ENCODE measurements at places on chromosomes 2 and 18. TPM values are rescaled to one million over a fixed set of nuclear protein-coding genes. Genes with fewer than 3 reads are reported as not detected.
A peak's percentile ranks its signal among the peaks of the same experiment; 100 is the strongest.

GRCh38 chr2:8290771-8291352 lies 391.0 kb upstream of the ID2 start:
- H3K4me3 ChIP-seq, result no peak overlapping the region
- no peaks in the 10 kb centered on the region for H3K27me3 ChIP-seq
- H3K4me1 ChIP-seq, result no peaks in the 10 kb centered on the region
- no peak for DNase-seq
- no peaks in the 10 kb centered on the region for H3K36me3 ChIP-seq

DNA sequence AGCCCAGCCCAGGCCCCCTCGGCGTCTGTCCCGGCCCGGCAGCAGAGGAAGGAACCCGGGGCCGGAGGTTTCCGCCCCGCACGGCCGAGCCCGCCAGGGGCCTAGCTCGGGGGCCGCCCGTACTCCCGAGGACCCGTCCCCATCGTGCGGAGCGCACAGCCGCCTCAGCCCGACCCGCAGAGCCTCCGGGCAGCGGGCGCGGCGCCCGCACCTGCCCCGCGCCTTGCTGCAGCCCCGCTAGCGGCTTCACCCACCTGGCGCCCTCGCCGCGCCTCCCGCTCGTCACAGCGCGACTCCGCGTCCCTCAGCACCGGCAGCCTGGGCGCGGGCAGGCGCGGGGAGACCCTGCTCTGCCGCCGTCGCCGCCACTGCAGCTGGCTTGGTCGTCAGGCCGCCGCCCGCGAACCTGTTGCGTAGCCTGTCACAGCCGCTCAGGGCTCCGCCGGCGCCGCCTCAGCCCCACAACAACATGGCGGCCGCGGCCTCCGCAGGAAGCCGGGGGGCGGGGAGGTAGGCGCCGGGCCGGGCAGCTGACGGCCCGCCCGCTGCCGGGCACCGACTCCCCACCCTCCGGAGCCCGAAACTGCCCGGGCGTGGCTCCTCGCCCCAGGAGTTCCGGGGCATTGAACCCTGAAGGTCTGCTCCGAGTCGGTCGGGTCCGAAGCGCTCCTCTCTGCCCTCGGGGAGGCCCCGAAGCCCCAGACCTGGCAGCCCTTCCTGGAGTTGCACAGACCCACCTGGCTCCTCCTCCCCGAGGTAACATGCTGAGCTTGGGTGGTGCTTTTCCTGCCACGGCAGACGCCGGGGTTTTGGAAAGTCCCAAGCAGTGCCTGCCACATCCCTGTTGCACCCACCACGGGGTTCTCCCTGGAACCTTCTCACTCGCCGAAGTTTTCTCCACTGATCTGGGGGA lies at the start of gene ITSN2:
Gene ITSN2, minus strand, starts transcription at position 487 of the 913 bp plus-strand sequence. CDS start 32,454 bp downstream, outside the sequence.
- H3K27ac ChIP-seq, result peak within 1 kb of the TSS; percentile 59
- peak within 1 kb of the TSS; percentile 84 for H3K4me3 ChIP-seq
- H3K4me1 ChIP-seq, result peaks cover 7% of the 10 kb centered on the region
- no peaks in the 10 kb centered on the region for H3K27me3 ChIP-seq
- peak; percentile 37 for DNase-seq

DNA sequence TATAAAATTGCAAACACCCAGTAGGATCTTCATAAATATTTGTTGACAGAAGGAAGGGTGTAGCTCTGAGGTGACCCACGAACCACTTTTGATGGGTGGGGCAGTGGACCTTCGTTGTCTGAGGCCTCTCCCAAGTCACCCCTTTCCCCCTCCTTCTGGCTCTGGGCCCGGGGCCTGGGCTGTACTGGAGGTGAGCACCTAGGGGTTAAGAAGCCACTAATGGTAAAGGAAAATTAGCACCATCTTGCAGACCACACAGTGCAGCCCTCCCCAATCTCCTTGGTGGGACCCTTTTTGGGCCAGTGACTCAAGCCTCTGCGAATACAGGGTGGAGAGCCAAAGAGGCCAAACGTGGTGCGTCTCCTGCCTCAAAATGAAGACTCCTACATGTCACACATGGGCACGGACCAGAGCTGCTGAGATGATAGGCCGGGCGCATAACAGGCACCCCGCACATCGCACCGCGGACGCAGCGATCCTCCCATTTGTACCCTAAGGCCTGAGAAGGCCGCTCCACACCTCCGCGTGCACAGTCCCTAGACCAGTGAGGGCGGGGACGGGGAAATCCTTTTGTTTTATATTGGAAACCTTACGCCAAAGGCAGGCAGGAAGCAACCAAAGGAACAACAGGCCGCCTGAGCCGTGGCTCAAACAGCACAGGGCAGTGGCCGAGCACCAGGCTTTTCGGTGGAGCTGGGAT lies 31.9 kb upstream of the ATP6V1B1 start:
- DNase-seq, result no peak
- no peak overlapping the region for H3K27ac ChIP-seq
- H3K27me3 ChIP-seq, result peaks cover 59% of the 10 kb centered on the region
- peaks cover 14% of the 10 kb centered on the region for H3K4me1 ChIP-seq
- H3K4me3 ChIP-seq, result no peak overlapping the region

- peaks cover 11% of the 10 kb centered on the region for H3K4me1 ChIP-seq
- H3K27me3 ChIP-seq, result no peaks in the 10 kb centered on the region
- DNase-seq, result peak; percentile 63
- H3K4me3 ChIP-seq, result no peak overlapping the region
These were observed 30.6 kb upstream of the RND3 start for GRCh38 chr2:150517951-150518680.

DNA sequence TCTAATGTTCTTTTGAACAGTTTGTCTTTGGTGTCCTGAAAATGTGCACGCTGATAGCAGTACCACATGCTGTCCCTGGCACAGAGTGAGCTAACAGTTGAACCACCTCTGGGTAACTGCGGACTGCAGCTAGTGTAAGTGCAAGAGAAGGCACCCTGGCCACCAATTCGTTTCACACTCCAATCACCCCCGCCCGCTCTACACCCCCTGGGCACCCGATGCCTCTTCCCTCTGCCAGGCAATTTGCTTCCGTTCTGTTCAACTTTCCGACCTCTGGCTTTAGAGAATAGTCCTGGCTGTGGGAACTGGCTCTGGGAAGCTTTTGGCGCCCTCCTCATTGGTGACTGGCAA lies 1.4 kb downstream of the DOCK10 start:
- H3K4me3 ChIP-seq, result peak overlapping the region; percentile 73
- H3K4me1 ChIP-seq, result peaks cover 9% of the 10 kb centered on the region
- no peaks in the 10 kb centered on the region for H3K36me3 ChIP-seq

- no peak overlapping the region for H3K4me3 ChIP-seq
- no peaks in the 10 kb centered on the region for H3K36me3 ChIP-seq
- no peak for DNase-seq
- no peak overlapping the region for H3K27ac ChIP-seq
These were observed 174.0 kb upstream of the MYCN start for GRCh38 chr2:15766303-15766861.

DNA sequence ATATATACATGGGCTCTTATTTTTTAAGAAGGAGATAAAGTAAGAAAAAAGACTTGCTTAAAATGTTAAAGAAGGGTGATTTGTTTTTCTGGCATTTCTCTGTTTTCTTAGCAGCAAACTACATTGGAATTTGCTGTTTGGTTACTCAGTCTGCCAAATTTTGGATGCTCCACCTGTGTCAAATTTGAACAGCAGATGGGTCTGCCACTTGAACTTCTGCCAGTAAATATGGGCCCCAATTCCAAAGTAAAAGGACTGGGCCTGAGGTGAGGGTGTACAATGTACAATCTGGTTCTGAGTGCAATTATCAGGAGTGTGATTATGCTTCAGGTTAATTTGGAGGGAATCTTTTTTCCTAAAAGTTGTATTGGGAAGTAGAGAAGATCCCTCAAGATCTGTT lies 794.5 kb downstream of the DSC3 start:
- peak; percentile 2 for DNase-seq
- H3K4me1 ChIP-seq, result no peaks in the 10 kb centered on the region
- H3K27me3 ChIP-seq, result no peaks in the 10 kb centered on the region
- H3K27ac ChIP-seq, result no peak overlapping the region
- H3K4me3 ChIP-seq, result no peak overlapping the region
- H3K36me3 ChIP-seq, result no peaks in the 10 kb centered on the region

UPP2 gene
- total RNA-seq, result not detected

DNA sequence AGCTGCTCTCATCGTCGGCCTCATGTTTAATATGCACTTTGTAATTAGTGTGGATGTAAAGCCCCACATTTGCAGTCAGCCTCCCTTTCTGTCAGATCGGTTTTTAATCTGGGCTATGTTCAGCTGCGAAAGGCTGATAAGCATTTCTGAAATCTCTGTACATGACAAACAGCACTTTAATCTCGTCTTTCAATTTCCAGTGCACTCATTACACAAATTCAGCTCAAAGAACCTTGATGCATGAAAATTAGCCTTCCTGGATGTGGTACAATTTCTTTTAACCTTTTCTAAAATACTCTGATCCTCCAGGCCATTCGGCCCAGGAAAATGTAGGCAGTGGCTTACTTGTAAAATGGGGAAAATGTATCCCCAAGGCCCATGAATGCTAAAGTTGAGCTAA lies 265.1 kb downstream of the RND3 start:
- H3K27me3 ChIP-seq, result no peaks in the 10 kb centered on the region
- no peak overlapping the region for H3K4me3 ChIP-seq
- H3K4me1 ChIP-seq, result no peaks in the 10 kb centered on the region
- H3K27ac ChIP-seq, result no peak overlapping the region
- no peaks in the 10 kb centered on the region for H3K36me3 ChIP-seq
- no peak for DNase-seq

- no peaks in the 10 kb centered on the region for H3K36me3 ChIP-seq
- no peak overlapping the region for H3K27ac ChIP-seq
- no peak overlapping the region for H3K4me3 ChIP-seq
- peaks cover 4% of the 10 kb centered on the region for H3K27me3 ChIP-seq
- no peak for DNase-seq
- H3K4me1 ChIP-seq, result no peaks in the 10 kb centered on the region
These were observed 105.8 kb downstream of the ICOS start for GRCh38 chr2:204042401-204042800.

DNA sequence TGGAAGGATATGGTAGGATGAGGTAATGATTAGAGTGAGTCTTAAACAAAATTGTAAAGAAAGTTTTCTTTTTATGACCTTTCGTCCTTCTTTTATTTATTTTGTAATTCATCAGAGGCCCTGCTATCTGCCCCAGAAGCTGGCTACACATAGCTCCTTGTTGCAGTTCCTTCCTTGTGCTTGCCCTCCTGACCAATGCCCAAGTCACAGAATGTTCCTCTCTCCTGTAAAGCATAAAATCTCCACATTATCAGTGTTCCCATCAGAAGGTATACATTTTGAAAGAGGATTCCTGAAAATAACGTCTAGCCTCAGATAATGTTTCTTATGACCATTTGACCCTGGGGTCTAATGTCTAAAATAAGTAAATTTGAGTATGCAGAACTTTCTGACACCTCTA lies 78.3 kb downstream of the RND3 start:
- H3K4me1 ChIP-seq, result peaks cover 10% of the 10 kb centered on the region
- no peak for DNase-seq
- no peak overlapping the region for H3K4me3 ChIP-seq
- no peaks in the 10 kb centered on the region for H3K36me3 ChIP-seq

GRCh38 chr2:207256476-207257207 lies 90.9 kb upstream of the KLF7 start:
- H3K4me3 ChIP-seq, result no peak overlapping the region
- H3K36me3 ChIP-seq, result no peaks in the 10 kb centered on the region
- H3K27ac ChIP-seq, result peak overlapping the region; percentile 96
- H3K4me1 ChIP-seq, result peaks cover 93% of the 10 kb centered on the region
- H3K27me3 ChIP-seq, result no peaks in the 10 kb centered on the region
- peak; percentile 80 for DNase-seq

- no peak for DNase-seq
- H3K27me3 ChIP-seq, result no peaks in the 10 kb centered on the region
- H3K4me1 ChIP-seq, result no peaks in the 10 kb centered on the region
- H3K27ac ChIP-seq, result no peak overlapping the region
- no peak overlapping the region for H3K4me3 ChIP-seq
These were observed 97.3 kb upstream of the DCC start for GRCh38 chr18:52242711-52243110.

LRRTM4 gene
- total RNA-seq, result 0.59 TPM

GRCh38 chr18:9682572-9682971 lies 25.5 kb upstream of the RAB31 start:
- H3K27ac ChIP-seq, result no peak overlapping the region
- H3K27me3 ChIP-seq, result no peaks in the 10 kb centered on the region

Data from astrocyte (in vitro differentiated cells and primary cell).